ENCODE measurements at places on chromosomes 4 and X. TPM values are rescaled to one million over a fixed set of nuclear protein-coding genes. Genes with fewer than 3 reads are reported as not detected.

Gene ARHGAP6
- 3.9 TPM for polyA plus RNA-seq

Gene DOK7
- polyA plus RNA-seq, result 1.1 TPM

DNA sequence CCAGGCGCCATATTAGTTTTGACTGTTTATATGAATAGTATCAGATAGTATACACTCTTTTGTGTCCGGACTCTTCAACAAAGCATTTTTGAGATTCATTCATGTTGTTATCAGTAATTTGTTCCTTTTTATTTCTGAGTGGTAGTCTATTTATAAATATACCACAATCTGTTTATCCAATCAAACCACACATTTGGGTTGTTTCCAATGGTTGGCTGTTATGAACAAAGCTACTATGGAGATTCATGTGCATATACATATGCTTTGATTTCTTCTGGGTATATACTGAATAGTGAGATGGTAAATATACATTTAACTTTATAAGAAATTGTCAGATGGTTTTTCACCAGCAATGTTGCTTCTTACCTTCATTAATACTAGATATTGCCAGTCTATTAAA is 36.8 kb upstream of the TAPT1 start:
- no peak for DNase-seq

DNA sequence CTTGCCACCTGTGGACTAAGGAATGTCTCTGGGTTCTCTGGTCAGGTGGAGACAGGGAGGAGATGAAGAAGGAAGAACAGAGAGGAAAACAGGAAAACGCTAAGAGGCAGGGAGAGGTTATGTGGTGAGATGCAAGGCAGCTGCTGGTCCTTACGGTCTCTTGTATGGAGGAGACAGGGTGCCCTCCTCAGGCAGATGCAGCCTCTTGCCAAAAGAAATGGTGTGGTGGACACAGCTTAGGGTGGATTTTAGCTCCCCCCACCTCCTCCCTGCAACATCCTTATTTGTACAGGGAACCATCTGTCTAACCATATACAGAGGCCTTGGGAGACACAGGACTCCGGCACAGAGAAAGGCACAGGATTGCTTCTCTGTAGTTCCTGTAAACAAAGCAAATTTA is 9.7 kb downstream of the OCIAD2 start:
- no peak for DNase-seq

- no peak for DNase-seq
These were observed 346.6 kb upstream of the TENM3 start for GRCh38 chr4:181896614-181897013.

GRCh38 chrX:40009462-40009851 is 88.3 kb downstream of the BCOR start:
- no peak for DNase-seq

DNA sequence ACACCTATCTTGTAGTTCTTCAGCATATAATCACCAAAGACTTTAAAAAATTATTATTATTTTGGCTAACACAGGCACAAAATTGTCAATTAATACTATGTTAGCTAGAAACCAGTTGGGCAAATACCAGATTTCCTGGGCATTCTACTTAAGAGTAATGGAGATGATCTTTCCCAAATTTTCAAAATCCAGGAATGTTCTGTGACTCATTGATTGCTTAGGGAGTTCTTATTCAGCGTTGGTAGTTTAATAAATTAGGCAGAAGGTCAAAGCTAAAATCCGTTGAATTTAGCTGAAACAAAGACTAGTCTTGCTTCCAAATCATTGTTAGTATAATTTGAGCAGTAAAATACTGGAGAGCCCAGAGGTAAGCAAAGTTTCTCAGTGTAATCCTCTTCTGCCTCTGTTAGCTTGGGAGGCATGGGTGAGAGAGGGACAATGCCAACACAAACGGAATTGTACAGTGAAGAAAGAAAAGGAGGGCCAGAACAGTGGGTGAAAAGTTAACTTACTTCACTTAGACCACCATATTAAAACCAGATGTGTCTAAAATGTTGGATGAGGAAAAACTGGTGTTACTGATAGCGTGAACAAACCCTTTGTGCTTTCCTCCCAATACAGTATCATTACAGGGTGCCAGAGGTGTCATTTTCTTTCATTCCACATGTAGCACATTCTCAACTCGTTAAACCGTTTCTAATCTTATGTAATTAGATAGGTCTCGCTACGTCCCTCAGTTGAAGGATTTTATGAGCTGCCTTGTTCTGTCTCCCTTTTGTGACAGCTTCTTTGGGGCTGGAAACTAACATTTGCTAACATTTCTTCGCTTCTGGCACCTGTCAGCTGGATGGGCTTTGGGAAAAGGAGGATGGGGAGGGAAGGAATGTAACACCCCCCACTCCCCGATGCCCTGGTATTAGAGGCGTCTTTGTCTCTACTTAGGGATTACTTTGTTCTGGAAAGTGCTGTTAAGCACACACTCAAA is 87.4 kb upstream of the CITED1 start:
- peak; percentile 10 for DNase-seq

Gene CC2D2A
- 38.2 TPM for polyA plus RNA-seq

- no peak for DNase-seq
These were observed 31.4 kb upstream of the PITX2 start for GRCh38 chr4:110654254-110654635.

Gene NAP1L2
- 74.7 TPM for polyA plus RNA-seq

Gene SLC2A9
- polyA plus RNA-seq, result 2.0 TPM

DNA sequence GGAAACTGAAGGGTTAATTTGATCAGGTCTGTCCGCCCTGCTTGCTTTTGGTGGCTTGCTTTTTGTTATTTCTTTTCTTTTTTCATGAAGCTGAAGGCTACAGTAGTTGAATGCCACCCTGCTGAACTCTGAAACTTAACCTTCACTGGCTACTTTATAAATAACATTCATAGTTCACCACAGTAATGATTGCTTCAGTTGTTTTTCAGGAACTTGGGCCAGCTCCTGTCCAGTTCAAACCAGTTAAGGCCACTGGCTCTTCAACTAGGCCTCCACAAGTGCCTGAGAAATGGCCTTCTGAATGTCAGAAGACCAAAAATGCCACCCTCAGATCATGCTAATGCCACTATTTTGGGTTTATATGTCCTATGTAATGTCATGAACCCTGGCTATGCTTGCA is 7.7 kb upstream of the ASB9 start:
- DNase-seq, result no peak

DNA sequence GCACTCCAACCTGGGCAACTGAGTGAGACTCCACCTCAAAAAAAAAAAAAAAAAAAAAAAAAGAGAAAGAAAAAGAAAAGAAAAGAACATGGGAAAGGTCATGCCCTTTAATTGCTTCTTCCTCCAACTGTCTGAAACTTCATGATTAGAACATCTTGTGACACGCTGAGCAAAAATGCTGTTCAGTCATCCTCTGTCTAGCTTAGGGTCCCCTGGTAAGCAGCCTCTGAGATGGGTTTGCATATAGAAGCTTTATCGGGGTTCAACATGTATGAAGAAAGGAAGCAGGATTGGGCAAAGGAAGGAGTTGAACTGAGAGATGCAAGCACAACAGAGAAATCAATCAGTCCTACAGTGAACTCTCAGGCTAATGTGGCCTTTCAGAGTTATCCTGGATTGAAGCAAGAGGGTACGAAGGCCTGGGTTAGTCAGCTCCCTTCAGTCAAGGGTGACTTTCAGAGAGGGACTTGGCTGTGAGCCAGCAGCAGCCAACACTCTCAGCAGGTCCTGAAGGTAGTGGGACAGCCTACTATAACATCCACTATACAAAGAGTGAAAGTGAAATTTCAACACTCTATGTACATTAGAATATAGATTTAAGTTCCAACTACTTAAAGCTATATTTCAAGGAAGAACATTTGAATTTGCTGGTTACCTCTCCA is 11.4 kb downstream of the MAOB start:
- DNase-seq, result no peak

- DNase-seq, result no peak
These were observed 39.5 kb downstream of the HOPX start for GRCh38 chr4:56641494-56642051.

Gene HTN1
- 0.08 TPM for polyA plus RNA-seq

DNA sequence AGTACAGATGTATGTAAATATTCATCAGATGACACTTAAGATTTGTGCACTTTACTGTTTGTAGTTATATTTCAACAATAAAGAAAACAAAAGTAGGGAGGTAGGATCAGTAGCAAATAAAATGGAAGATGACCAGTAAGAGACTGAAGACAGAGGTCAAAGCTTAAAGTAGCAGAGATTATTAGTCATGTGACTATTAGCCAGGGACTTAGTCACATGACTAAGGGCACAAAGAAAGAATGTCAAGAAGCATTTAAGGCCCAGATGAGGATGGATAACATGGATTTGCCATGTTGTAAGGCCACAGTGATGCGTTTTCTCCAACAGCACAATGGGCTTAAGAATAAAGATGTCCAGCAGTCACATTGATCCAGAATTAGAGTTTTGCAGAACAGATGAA is 479.6 kb downstream of the BCOR start:
- DNase-seq, result no peak

Gene VAMP7
- 32.3 TPM for polyA plus RNA-seq

Gene KLHL4
- 7.0 TPM for polyA plus RNA-seq

GRCh38 chr4:89957046-89957926 is 62.6 kb downstream of the MMRN1 start:
- DNase-seq, result no peak

Gene PHF8
- polyA plus RNA-seq, result 20.1 TPM

Gene GRXCR1
- polyA plus RNA-seq, result not detected

GRCh38 chr4:82352825-82353366 is 20.9 kb downstream of the HNRNPD start:
- no peak for DNase-seq

GRCh38 chr4:83772685-83773084 is 236.8 kb downstream of the GPAT3 start:
- no peak for DNase-seq

DNA sequence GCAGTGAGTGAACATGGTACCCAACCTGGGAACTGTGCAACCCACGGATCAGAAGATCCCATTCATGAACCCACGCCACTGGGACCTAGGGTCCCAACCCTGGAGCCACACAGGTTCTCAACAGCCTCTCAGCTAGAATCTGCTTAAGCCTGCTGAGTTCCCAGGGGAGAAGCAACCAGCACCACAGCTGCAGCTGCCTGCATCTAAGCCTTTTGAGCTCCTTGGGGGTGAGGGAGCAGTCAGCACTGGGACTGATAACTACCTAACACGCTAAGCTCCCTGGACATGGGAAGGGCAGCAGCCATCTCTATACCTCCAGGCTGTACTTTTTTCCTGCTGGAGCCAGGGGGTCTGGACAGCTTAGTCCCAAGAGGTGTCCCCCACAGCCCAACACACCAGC is 179.3 kb downstream of the IL15 start:
- no peak for DNase-seq

GRCh38 chr4:94472056-94472826 is 20.5 kb downstream of the PDLIM5 start:
- DNase-seq, result no peak

DNA sequence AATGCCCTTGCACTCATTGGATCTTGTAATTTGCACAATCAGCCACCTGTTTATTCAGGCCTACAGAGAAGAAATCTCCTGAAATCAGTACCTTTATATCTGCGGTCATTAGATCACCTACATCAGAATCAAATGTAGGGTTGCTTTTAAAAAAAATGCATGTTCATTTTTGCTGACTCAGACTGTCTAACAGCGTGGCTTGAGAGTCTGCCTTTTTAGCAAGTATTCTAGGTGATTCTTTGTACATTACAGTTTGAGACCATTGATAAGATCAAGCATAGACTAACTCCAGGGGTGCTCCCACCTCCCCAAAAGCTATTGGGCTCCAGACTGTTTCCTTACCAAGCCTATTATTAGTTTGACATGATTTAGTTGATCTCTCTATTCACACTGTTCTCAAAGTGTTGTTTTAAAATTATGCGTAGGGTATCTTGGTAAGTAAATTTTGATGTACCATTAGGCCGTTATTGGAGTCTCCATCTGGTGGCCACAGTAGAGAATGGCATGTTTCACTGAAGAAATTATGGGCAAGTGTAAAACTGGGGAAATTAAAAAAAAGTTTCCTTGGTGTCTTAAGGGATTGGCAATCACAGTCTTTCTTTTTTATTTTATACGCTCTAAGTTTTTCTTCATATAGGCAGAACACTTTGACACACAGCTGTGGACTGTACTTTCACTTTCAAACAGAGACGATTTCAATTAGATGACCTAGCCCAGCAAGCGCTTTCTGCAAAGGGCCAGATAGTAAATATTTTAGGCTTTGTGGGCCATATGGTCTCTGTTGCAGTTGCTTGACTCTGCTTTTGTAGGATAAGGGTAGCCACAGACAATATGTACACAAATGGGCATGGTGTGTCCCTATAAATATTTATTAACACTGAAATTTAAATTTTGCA is 33.7 kb upstream of the MSL3 start:
- no peak for DNase-seq

Gene GAGE12D
- polyA plus RNA-seq, result not detected

Gene PLK4
- 9.9 TPM for polyA plus RNA-seq

DNA sequence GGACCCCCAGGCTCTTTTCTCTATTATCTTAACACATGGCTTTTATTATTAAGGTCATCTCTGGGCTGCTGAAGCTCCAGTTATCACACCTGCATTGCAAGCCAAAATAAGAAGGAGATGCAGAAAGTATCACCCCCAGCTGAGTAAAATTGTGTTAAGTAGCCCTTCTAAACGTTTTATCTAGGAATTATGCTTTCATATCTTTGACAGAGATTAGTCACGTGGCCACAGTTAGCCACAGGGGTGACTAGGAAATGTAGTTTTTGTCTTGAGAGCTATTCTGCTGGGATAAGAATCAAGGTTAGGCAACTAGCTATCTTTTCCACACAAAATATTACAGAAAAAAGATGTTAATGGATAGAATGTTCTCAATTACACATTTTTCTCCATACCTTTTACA is 102.1 kb downstream of the ANXA3 start:
- no peak for DNase-seq

- DNase-seq, result no peak
These were observed 2.4 kb downstream of the CXXC4 start for GRCh38 chr4:104492183-104492771.

DNA sequence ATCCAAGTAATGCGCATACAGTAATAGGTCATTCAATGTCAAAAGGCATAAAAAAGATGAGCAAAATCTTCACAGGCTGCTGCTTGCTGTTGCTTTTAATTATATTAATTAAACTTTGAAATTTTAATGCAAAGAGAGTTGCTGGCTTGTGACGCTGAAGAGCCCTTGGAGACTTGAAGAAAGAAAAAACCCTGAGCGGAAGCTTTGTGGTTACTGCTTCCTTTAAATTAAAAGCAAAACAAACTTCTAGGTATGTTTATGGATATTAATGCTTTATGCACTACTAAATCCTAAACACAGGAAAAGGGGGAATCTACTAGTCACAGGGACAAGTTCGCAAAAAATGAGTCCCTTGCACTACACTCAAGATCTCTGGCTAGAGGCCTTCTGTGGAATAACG is 166.7 kb downstream of the ANTXR2 start:
- no peak for DNase-seq

DNA sequence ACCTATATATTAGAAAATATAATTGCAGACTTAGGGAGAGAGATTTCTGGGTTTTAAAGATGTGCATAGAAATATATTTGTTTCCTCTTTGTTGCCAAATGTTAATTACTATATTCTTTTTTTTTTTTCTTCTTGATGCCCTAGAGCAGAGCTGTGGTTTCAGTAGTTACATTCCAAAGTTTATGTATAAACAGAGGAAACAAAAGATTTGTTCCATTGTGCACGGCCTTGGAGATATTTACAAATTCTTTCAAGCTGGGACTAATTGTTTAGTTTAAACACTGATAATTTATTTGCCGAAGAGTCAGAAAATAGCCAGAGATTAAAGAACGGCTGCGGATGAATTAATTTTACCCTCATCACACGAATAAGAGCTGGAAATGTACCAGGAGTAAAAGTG is 85.1 kb downstream of the USP46 start:
- DNase-seq, result no peak

Gene SEPTIN11
- polyA plus RNA-seq, result 108 TPM

Data from spinal cord (tissue), 10 donors.